ENCODE measurements at places on chromosomes 4 and X. TPM values are rescaled to one million over a fixed set of nuclear protein-coding genes. Genes with fewer than 3 reads are reported as not detected.

GRCh38 chr4:140695483-140695882 lies 60.7 kb downstream of the TBC1D9 start:
- no peak for DNase-seq

- DNase-seq: no peak
Measured at GRCh38 chrX:153460826-153461225, 9.6 kb downstream of the HAUS7 start.

- no peak for DNase-seq
Measured at GRCh38 chr4:187444061-187444460, 551.5 kb upstream of the ZFP42 start.

DNA sequence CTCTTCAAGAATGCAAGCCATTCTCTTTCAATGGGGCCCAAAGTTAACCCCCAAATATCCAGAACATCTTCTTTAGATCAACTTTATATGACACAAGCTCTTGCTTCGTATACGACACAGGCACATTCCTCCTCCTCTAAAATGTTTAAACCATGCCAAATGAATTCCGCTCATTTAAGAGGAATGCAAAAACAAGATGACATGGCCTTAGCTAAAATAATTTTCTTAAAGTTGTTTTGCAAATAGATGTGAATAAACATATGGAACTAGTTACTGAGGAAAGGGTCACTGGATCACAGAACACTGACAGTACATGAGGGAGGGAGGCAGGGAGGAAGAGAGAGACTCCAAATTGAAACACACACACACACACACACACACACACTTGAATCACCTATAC lies 97.4 kb downstream of the RASL11B start:
- no peak for DNase-seq

GRCh38 chr4:78692822-78693170 lies 83.4 kb upstream of the BMP2K start:
- DNase-seq: no peak

DNA sequence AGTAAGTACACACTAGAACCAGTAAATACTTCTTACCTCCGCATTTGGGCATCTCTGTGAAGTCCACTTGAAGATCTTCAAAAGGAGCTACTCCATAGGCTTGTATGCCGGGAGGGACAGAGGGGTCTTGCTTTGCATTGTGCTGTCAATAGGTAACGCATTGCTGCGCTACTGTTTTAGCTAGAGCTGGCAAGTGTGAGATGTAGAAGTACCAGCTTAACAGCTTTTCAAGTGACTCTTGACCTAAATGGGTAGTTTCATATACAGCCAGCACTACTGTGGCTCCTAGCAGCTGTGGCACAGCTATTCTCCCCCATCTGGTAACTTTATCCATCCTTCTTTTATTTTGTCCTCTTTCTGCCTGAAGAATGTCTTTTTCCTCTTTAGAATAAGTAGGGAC lies 205.3 kb upstream of the KLF8 start:
- no peak for DNase-seq

Gene FHDC1
- 0.33 TPM for total RNA-seq

Gene LIMCH1
- 13.8 TPM for total RNA-seq
